ENCODE measurements at places on chromosomes 6 and 20.

DNA sequence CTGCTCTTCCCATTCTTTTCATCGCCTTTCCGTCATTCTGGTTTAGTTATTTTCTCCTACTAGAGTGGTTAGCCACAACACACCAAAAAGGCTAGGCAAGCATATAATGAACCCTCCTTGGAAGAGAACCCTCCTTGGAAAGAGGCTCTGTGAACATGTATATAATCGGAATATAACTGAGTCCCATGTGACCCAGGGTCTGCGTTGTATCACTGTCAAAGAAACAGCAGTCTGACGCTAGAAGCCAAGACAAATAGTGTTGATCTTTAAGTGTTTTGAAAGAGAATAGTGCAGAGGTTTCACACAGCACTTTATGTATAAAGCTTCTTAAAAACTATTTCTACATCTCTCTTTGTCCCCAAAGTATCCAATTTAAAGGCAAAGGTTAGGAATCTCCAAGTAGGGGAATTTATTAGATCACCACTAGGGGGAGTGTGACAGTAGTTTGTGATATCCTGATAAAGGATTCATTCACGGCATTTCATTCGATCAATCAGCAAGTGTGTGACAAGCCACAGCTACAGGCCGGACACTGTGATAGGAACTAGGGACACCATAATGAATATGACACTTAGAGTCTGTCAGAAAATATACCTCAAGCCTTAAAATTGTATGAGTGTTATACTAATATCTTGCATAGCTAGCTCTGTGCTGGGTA lies 395.3 kb downstream of the CD109 start:
- DNase-seq = peak; percentile 58

GRCh38 chr6:90460051-90460450 lies 126.8 kb downstream of the MAP3K7 start:
- no peak for DNase-seq

DNA sequence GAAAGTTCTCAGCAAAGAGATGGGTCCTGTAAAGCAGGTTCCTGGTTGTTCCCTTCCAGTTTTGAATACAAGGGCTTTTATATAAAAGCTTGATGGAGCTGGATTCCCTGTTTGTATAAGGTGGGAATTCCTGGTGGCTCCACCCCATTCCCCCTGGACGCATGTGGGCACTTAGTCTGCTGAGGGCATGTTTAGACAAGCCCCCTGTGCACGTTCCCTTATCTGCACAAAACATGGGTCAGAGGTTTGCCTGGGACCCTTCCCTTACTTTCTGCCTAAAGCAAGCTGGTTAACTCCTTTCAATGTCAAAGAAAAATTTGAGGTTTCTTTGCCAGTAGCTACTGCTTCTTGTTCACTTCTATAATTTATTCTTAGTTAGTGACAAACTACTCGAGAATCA lies 181.1 kb downstream of the BCKDHB start:
- DNase-seq = no peak

DNA sequence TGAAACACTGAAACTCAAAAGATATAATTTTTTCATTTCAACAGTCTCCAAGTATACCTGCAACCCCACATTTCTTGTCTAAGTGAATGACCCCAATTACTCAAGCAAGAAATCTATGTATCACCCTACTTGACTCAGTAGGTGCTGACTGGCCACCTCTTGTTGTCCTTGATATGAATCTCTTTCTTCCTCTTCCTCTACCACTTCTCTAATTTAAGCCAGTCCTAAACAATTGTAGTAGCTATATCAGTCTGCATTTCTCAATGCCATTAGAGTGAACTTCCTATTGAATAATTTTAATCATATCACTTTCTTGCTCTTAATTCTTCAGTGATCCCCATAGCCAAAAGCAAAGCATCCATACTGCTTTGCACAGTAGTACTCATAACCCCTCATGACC lies 93.2 kb downstream of the NKAIN2 start:
- no peak for DNase-seq

GRCh38 chr6:150695652-150696051 lies 96.0 kb downstream of the PLEKHG1 start:
- no peak for DNase-seq

DNA sequence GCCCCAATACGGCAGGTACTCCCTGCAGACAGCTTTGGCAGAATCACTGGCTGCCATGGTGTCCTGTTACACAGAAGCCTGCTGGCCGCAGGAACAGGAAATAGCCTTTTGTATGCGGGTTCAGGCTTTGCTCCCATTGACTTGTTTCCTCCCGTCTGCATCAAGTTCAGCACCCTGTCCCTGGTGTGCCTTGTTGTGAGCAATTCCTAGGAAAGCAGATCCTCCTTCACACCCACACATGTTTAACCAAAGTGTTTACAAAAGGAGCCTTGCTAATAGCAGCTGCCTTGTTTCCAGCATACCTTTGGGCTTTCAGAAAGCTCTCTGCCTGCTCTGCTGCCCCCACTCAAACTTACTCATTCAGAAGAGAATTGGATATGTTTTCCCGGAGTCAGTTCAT lies 127.2 kb upstream of the SUPT3H start:
- peak; percentile 98 for DNase-seq

GRCh38 chr6:160069050-160069454 lies 52.6 kb upstream of the SLC22A1 start:
- DNase-seq = no peak

- DNase-seq = peak; percentile 89
These were observed 469.7 kb downstream of the CDKAL1 start for GRCh38 chr6:21003780-21004541.

DNA sequence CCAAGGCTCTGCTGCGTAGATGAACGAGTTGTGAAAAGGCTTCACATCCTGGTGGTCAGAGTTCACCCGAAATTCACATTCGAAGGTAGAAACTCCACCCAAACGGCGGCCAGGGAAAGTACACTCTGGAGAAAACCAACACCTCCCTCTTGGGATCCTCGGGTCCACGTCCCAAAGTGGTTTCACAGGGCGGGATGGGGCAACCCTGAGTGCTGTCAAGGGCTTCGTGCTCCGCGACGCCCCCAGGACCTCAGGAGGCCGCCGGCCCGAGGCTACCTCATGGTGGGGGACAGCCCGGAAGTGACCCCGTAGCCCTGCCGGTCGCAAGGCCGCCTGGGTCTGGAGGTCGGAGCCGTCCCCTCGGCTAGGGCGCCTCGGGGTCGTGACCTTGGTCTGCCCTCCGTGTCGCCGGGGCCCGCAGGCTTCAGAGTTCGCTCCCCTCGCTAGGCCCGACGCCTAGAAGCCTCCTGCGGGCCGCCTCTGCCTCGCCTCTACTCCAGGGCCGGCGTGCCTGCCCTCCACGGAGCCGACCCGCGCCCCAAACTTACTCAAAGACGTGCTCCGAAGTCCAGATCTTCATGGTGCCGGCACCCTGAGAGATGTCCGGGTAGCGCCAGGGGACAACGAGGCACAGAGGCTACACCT lies at the start of gene PRELID3B:
PRELID3B (minus strand) TSS at position 636 of the 645 bp plus-strand sequence; CDS start at position 580, 56 bp downstream.
- DNase-seq = no peak

DNA sequence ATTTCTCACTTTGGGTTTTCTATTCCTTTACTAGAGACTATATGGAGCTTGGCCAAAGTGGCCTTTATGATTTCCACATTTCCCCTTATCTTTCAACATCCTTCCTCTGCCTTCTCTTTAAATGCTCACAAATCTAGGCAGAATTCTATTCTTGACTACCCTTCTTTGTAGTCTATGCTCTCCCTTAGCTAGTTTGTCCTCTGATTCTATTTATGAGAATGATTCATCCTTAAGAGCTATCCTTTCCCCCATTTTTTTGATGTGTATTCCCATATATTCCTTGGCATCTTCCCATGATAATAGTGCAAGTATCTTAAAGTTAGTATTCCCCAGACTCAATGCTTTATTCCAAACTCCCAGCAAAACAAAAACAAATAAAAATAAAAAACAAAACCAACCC lies 53.1 kb downstream of the IL20RA start:
- DNase-seq = no peak

DNA sequence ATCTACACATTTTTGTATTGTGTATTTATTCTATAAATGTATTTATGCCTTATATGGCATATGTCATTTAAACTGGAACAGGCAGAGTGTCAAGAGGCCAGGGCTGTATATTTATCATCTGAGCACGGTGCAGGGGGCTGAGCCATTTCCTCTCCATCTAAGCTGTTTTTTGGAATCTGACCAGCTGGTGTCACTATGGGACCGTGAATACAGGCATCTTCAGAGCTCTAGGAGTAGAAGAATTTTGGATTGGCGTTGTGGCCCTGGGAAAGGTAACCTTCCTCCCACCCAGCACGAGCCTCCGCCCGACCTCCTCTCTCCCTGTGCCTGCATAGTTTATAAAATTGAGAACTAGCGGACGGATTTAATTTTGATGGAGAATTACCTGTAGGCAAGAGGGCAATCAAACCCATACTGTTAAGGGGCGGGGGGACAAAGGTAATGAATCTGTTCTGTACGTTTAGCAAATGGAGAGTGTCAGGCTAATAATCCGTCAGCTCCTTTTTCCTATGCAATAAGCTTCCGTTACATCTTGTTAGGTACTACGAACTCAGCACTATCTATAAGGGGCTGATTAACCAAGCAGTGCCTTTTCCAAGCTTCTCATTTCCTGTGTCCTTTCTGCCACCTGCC lies 29.0 kb upstream of the EEF1E1 start:
- DNase-seq = peak; percentile 70

DNA sequence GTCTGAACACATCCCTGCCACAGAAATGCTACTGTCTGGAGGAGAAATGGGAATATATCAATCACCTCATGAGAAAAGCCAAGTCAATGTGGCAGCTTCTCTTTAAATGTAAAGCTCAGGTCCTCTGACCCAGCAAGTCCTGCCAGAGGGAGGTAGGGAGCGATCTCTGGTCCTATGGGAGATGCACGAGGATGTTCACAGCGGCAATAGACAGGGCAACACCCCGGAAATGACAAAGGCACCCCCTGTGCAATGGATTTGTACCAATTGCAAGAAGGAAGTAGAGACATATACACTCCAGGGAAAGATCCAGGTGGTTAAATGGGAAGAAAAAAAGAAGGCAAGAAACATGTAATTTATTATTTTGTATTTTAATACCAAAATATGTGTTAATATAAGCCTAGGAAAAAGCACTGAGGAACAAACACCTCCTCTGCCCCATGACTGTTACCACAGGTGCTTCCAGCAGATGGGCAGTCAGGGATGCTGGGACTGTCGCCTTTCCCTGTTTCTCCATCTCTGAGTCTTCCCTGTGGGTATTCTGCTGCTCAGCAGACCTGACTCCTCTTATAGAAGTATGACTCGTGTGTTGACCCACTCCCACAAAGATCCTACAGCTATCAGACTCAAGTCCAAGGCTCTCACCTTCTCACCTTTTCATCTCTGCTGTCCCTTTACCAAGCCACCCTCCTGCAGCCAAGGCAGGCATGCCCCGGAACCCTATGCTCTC lies 20.8 kb downstream of the ATP9A start:
- no peak for DNase-seq

- DNase-seq = no peak
These were observed 56.2 kb upstream of the NHSL1 start for GRCh38 chr6:138555421-138555988.

DNA sequence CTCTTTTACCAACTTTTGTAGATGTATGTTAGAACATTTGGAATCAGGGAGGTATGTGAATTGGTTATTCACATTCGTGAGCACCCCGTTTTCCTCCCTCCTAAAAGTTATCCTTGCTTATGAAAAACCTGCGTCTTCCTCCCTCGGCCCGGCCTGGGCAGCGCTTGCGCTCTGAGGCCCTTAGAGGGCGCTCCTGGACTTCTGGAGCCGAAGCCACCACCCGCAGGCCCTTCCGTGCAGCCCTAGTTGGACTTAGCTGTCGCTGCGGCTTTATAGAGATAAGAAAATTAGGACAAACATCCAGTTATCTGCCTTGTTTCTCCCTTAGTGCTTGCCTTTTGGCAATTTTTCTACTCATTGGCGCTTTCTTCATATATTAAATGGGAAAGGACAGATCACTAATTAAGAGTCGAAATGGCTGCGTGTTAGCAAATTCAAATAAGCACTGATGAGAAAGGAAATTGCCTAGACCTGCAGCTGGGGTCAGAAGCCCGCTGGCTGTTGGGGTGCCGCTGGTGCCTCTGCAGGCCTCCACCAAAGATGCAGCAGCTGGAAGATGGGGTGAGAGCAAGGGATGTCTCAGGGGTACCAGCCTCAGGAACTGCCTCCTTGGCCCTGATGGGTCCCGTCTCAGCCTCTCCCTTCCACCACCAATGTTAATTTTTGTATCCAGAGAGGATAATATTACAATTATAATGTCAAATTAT lies 5.2 kb downstream of the FNDC1 start:
- DNase-seq = peak; percentile 63

DNA sequence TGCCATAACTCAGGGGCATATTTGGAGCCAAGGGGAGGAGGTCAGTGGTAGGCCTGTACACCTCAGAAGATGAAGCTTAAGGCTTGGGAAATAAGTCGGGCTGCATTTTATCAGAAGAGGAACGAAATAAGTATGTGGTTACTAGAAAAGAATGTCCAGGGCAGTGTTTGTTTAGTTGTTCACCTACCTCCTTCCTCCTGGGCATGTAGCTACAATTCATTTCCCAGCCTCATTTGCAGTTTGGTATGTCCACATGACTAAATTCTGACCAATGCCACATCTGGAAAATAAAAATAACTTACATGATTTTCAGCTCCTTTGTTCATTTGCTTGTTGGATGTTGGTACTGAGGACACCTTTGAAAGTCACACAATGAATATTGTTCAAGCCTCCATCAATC lies 294.5 kb upstream of the RGS17 start:
- no peak for DNase-seq

GRCh38 chr20:52622081-52622480 lies 350.1 kb upstream of the TSHZ2 start:
- DNase-seq = no peak

GRCh38 chr6:161696801-161697200 lies 422.9 kb upstream of the AGPAT4 start:
- no peak for DNase-seq

- no peak for DNase-seq
These were observed 123.2 kb downstream of the TAF4 start for GRCh38 chr20:61942526-61942925.

DNA sequence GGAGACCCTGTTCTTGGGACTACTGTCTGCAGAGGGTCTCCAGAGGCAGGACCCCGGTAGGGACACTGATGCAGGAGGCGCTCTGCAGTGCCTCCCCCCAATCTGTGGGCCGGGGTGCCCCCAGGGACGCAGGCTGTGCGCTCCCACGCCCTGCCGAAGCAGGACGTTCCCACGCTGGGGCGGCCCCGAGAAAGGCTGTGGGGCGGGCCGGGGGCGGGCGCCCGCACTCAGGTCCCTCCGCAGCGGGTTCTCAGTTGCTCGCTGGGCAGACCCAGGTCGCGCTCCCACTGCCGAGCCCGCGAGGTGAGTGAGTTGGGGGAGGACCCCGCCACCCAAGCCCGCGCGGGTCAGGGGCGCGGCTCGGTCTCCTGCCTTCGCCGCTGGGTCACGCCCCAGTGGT lies at the start of gene COX4I2:
COX4I2 (plus strand) TSS at position 253 of the 400 bp plus-strand sequence. CDS start 1,106 bp downstream, outside the sequence.
- DNase-seq = no peak

- DNase-seq = no peak
These were observed 116.0 kb upstream of the SLC35B3 start for GRCh38 chr6:8551386-8551785.
